Upper lobe of right lung (tissue), 1 donor: ENCODE measurements at places on chromosomes 16 and 17. TPM values are rescaled to one million over a fixed set of nuclear protein-coding genes. Genes with fewer than 3 reads are reported as not detected.

DNA sequence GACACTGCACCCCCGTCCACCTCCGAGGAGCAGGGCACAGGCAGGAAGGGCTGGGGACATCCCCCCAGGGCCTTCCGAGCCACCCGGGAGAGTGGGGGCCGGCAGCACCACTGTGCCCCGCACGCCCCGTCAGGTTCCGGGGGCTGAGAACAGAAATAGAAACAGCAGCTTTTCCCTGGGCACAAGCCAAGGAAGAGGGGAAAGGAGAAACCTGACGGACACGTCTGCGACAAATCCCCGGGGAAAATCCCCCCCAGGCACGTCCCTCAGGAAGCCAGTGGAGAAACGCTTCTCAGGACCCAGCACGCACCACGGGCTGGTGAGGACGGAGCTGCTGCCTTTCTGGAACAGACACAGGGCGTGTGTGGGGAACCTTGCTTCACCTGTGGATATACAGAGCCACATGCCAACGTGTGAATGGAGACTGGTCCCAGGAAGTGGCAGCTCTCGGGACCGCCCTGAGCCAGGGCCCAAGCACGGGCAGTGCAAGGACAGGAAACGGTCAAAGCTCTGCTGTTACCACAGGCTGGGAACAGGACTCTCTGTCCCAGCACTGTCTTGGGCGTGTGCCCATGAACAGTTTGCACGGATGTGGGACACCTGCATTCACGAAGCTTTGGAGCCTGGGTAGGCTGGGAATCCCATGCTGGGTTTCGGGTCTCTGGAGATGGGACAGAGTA is 1.2 kb upstream of the TMEM204 start:
- no peaks in the 10 kb centered on the region for H3K27me3 ChIP-seq
- peak overlapping the region; percentile 75 for H3K4me3 ChIP-seq
- DNase-seq, result no peak

Gene BANP
- 20.6 TPM for total RNA-seq

Gene PLA2G10
- total RNA-seq, result 6.6 TPM

GRCh38 chr17:13008461-13008860 is 9.4 kb downstream of the ELAC2 start:
- DNase-seq, result no peak
- H3K36me3 ChIP-seq, result peaks cover 100% of the 10 kb centered on the region
- H3K4me1 ChIP-seq, result no peaks in the 10 kb centered on the region
- no peak overlapping the region for H3K4me3 ChIP-seq
- H3K27me3 ChIP-seq, result no peaks in the 10 kb centered on the region

DNA sequence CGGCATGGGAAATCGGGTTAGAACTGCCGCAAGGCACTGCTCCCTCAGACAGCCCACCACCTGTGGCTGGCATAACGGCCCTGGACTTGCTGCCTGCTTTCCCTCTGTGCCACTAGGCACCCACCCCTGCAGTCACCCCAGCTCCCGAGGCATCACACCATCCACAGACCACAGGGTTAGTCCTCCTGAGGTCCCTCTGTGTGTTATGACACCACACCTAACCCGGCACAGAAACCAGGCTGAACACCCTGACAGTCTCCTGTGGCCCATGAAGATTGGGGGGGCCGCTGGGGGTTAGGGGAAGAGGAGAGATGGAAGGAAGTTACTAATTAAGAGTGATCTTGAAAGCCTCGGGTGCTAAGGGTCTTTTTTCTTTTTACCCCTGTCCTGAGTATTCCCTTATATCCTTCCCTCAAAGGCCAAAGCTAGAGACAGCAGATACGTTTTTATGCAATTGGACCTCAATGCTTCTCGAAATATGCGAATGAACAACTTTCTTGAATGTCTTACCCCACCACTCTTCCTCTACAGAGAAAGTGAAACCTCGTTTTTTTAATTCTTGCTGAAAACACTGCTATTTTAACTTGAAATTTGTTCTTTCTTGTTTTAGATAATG is 7.0 kb downstream of the CYTH1 start:
- peak overlapping the region; percentile 31 for H3K4me3 ChIP-seq
- H3K27ac ChIP-seq, result peak overlapping the region; percentile 76
- no peaks in the 10 kb centered on the region for H3K27me3 ChIP-seq
- H3K4me1 ChIP-seq, result peaks cover 43% of the 10 kb centered on the region

Gene PIK3R6
- total RNA-seq, result 2.7 TPM

Gene USP43
- total RNA-seq, result 4.3 TPM

DNA sequence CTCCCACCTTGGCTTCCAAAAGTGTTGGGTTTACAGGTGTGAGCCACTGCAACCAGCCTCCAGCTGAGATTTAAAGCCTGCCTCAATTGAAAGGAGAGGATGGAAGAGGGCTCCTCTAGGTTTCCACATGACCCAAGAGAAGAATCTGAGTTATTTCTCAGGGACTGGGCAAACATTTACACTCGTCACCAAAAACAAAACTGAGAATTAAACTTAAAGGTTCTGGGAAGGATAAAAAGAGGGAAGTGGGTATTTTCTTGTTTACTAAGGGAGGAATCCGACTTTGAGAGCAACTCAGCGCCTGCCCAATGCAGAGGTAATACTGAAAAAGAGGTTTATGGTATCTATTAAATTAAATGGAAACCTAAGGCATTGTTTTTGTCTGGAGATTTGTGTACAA is 13.3 kb downstream of the HOXB1 start:
- peaks cover 41% of the 10 kb centered on the region for H3K27me3 ChIP-seq
- H3K36me3 ChIP-seq, result no peaks in the 10 kb centered on the region
- no peaks in the 10 kb centered on the region for H3K4me1 ChIP-seq
- H3K4me3 ChIP-seq, result no peak overlapping the region
- DNase-seq, result no peak

GRCh38 chr17:53420035-53420641 is 402.6 kb upstream of the KIF2B start:
- H3K36me3 ChIP-seq, result no peaks in the 10 kb centered on the region
- DNase-seq, result no peak
- no peak overlapping the region for H3K4me3 ChIP-seq
- no peaks in the 10 kb centered on the region for H3K27me3 ChIP-seq
- H3K4me1 ChIP-seq, result no peaks in the 10 kb centered on the region

Gene NOXO1
- total RNA-seq, result 1.8 TPM

- H3K36me3 ChIP-seq, result peaks cover 8% of the 10 kb centered on the region
- no peak for DNase-seq
- peaks cover 22% of the 10 kb centered on the region for H3K4me1 ChIP-seq
- H3K4me3 ChIP-seq, result no peak overlapping the region
These were observed 11.1 kb downstream of the NLRC5 start for GRCh38 chr16:57000271-57001025.

DNA sequence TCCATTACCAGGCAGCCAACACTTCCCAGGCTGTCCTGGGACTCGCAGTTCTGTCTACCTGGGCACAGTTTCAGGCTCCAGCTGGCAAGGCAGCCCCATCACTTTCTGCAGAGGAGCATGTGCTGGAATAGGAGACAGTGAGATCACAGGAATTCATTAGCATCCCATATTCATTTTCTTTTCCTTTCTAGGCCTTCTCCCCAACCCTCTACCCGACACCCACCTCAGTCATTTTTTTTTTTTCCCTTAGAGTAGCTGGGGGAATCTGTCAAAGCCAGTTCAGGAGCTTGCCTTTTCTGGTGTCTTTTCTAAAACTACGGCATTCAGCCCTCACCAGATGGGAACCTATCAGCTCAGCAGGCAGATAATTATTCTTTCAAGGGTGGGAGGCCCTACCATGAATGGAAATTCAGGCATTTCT is 42.4 kb upstream of the FBXO47 start:
- no peak overlapping the region for H3K4me3 ChIP-seq
- no peak for DNase-seq
- no peaks in the 10 kb centered on the region for H3K36me3 ChIP-seq
- no peaks in the 10 kb centered on the region for H3K4me1 ChIP-seq

Gene HOXB8
- 1.0 TPM for total RNA-seq

Gene TPSG1
- 2.3 TPM for total RNA-seq

Gene MVD
- 104 TPM for total RNA-seq

- H3K4me3 ChIP-seq, result no peak overlapping the region
- H3K27me3 ChIP-seq, result no peaks in the 10 kb centered on the region
- no peaks in the 10 kb centered on the region for H3K4me1 ChIP-seq
- no peak overlapping the region for H3K27ac ChIP-seq
These were observed 10.6 kb downstream of the SNX20 start for GRCh38 chr16:50670476-50670875.

Gene TLCD3B
- not detected for total RNA-seq

Gene CD300C
- total RNA-seq, result 8.2 TPM

Gene PRRT2
- total RNA-seq, result 2.7 TPM

Gene CANT1
- 59.6 TPM for total RNA-seq

GRCh38 chr17:381941-382643 is 29.5 kb upstream of the RPH3AL start:
- no peak overlapping the region for H3K27ac ChIP-seq
- no peaks in the 10 kb centered on the region for H3K36me3 ChIP-seq
- H3K4me3 ChIP-seq, result no peak overlapping the region

DNA sequence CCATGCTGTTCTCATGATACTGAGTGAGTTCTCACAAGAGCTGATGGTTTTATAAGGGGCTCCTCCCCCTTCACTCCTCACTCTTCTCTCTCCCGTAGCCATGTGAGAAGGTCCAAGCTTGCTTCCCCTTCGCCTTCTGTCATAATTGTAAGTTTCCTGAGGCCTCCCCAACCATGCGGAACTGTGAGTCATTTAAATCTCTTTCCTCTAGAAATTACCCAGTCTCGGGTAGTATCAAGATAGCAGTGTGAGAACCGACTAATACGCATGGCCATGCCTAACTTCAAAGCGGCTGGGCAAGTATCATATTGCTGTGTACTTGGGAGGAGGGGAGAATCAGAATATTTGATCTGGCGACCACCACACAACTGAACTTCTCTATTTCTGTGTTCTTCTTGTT is 88.3 kb downstream of the PRKCB start:
- H3K4me3 ChIP-seq, result no peak overlapping the region
- H3K36me3 ChIP-seq, result no peaks in the 10 kb centered on the region
- H3K27me3 ChIP-seq, result no peaks in the 10 kb centered on the region
- H3K27ac ChIP-seq, result no peak overlapping the region
- no peaks in the 10 kb centered on the region for H3K4me1 ChIP-seq
- DNase-seq, result no peak

Gene UMOD
- not detected for total RNA-seq

- peaks cover 100% of the 10 kb centered on the region for H3K36me3 ChIP-seq
- no peaks in the 10 kb centered on the region for H3K27me3 ChIP-seq
These were observed 13.7 kb downstream of the SMARCE1 start for GRCh38 chr17:40633871-40634270.

- H3K4me1 ChIP-seq, result peaks cover 18% of the 10 kb centered on the region
- no peaks in the 10 kb centered on the region for H3K27me3 ChIP-seq
- peak overlapping the region; percentile 42 for H3K4me3 ChIP-seq
- peak overlapping the region; percentile 83 for H3K27ac ChIP-seq
- DNase-seq, result no peak
- H3K36me3 ChIP-seq, result no peaks in the 10 kb centered on the region
These were observed 22.3 kb upstream of the PECAM1 start for GRCh38 chr17:64412944-64413381.

Gene FGF11
- 1.1 TPM for total RNA-seq

Gene COG1
- total RNA-seq, result 37.0 TPM

GRCh38 chr16:88055356-88055755 is 104.1 kb downstream of the BANP start:
- no peaks in the 10 kb centered on the region for H3K27me3 ChIP-seq
- no peaks in the 10 kb centered on the region for H3K4me1 ChIP-seq
- no peak overlapping the region for H3K4me3 ChIP-seq

Gene MTHFSD
- total RNA-seq, result 18.7 TPM

GRCh38 chr17:35514564-35514963 is 22.9 kb downstream of the SLFN12L start:
- no peaks in the 10 kb centered on the region for H3K36me3 ChIP-seq
- peaks cover 4% of the 10 kb centered on the region for H3K27me3 ChIP-seq
- no peak for DNase-seq

GRCh38 chr17:64728041-64728695 is 66.1 kb upstream of the SMURF2 start:
- no peak overlapping the region for H3K27ac ChIP-seq
- no peaks in the 10 kb centered on the region for H3K27me3 ChIP-seq
- DNase-seq, result no peak
- peaks cover 24% of the 10 kb centered on the region for H3K4me1 ChIP-seq
- no peaks in the 10 kb centered on the region for H3K36me3 ChIP-seq

GRCh38 chr16:81521141-81521626 is 76.6 kb downstream of the CMIP start:
- H3K4me1 ChIP-seq, result peaks cover 27% of the 10 kb centered on the region
- peak; percentile 61 for DNase-seq
- H3K4me3 ChIP-seq, result no peak overlapping the region

DNA sequence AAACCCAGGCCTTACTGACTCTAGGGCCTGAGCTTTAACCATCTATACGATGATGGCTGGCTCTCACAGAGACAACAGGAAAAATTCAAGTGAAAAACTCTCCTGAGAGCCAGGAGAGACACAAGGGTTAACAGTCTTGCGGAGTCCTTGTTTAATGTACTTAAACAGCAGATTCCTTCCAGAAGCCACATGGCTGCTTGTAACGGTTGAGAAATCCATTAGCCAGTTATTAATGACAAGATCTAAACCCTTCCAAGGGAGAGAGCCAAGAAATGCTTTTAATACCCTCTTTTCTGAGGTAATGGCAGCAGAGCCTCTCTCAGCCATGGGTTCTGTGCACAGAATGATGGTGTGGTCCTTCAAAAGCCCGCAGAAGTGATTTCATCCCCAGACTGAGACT is 5.2 kb upstream of the ALDOA start:
- peaks cover 10% of the 10 kb centered on the region for H3K4me1 ChIP-seq
- H3K27me3 ChIP-seq, result no peaks in the 10 kb centered on the region
- H3K4me3 ChIP-seq, result no peak overlapping the region

DNA sequence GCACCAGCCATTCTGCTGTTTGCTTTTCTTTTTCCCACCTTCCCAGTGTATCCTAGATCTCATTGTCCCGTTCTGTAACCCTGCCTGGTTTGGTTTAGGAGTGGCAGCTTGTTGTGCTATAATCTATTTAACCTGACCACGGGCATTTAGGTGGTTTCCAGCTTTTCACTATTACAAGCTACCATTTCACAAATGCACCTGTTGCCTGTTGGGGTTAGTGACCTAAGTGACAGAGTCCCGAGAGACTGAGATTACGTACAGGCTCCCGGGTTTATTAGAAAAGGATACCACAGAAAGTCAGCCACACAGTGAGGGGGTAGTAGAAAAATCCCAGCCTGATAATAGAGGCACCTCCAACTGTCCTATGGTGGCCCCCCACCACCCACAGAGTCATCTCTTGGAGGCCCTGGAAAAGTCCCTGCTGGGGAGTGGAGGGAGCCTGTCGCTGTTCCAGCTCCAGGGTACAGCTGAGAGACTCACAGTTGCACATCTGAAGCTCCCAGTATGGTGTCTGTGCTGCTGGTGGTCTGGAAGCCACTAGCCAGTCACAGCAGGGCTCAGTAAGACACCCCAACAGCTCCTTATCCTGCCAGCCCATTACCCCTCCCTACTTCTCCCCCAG is 21.2 kb downstream of the CLEC16A start:
- no peak overlapping the region for H3K4me3 ChIP-seq
- no peaks in the 10 kb centered on the region for H3K27me3 ChIP-seq
- H3K27ac ChIP-seq, result no peak overlapping the region
- DNase-seq, result no peak
- H3K4me1 ChIP-seq, result peaks cover 4% of the 10 kb centered on the region
- H3K36me3 ChIP-seq, result peaks cover 30% of the 10 kb centered on the region
